ENCODE measurements at places on chromosomes 6 and 20.

DNA sequence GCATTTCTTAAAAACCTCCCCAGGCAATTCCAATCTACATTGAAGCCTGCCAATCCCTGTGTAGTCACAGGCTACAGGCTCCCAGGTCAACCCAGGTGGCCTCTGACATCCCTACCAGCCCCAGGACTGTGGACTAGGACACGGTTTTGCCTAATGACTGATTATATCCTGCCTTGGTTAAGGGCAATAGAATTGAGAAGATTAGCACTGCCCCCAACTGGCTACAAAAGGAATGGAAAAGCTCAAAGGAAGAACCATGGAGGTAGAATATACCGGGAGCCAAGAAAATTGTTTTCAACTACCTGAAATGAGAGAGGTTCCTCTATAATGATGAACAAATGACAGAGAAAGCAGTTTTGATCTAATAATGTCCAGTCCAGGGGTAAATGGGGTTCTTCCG, 421.1 kb upstream of the AGPAT4 start:
- no peak for DNase-seq
- H3K4me1 ChIP-seq = no peaks in the 10 kb centered on the region
- no peaks in the 10 kb centered on the region for H3K27me3 ChIP-seq

- no peak for DNase-seq
- no peak overlapping the region for H3K27ac ChIP-seq
- H3K36me3 ChIP-seq = no peaks in the 10 kb centered on the region
- H3K4me1 ChIP-seq = no peaks in the 10 kb centered on the region
These were observed 39.6 kb downstream of the PDSS2 start for GRCh38 chr6:107419733-107420132.

GRCh38 chr6:5208471-5208971, 52.2 kb downstream of the LYRM4 start:
- no peak overlapping the region for H3K27ac ChIP-seq
- no peak overlapping the region for H3K4me3 ChIP-seq
- no peaks in the 10 kb centered on the region for H3K27me3 ChIP-seq
- peaks cover 28% of the 10 kb centered on the region for H3K4me1 ChIP-seq
- no peak for DNase-seq
- no peaks in the 10 kb centered on the region for H3K36me3 ChIP-seq

GRCh38 chr6:85275338-85275985, 174.4 kb upstream of the NT5E start:
- H3K27ac ChIP-seq = no peak overlapping the region
- no peaks in the 10 kb centered on the region for H3K27me3 ChIP-seq
- H3K4me3 ChIP-seq = no peak overlapping the region
- DNase-seq = no peak
- H3K36me3 ChIP-seq = no peaks in the 10 kb centered on the region

DNA sequence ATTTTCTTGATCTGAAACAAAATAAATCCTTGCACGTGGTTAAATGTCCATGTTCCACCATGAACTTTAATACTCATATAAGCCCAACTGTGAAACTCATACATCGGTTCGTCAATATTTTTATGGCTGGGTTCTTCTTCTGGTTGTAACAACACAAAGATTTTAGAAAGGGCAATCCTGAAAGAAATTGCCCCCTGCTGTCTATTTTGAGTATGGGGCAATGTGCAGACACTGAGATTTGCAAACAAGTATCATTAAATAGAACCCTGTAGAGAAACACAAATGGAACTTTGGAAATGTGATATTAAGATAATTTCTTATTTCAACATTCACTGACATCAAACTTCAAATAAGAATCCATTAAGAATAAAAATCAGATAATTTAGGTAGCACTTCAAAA, 80.2 kb upstream of the PHACTR1 start:
- no peaks in the 10 kb centered on the region for H3K4me1 ChIP-seq
- H3K27me3 ChIP-seq = no peaks in the 10 kb centered on the region
- H3K4me3 ChIP-seq = no peak overlapping the region
- no peaks in the 10 kb centered on the region for H3K36me3 ChIP-seq

DNA sequence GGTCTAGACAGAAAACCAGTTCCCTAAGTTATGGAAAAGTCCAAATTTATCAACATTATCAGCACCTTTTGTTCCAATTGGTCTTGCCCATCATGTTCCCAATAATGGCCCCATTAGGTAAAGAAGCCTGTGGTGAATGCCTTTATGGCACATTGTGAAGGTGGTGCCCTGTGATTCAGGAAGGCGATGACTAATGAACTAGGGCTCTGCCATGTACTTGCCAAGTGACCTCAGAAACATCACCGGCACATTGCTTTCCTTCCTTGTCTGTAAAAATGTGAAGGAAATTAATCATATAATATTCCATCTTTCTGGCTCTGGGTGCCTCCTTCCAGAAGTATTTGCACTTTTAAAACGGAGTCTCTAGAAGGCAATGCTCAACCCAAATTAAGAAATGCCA, 132.3 kb downstream of the UNC5CL start:
- peaks cover 8% of the 10 kb centered on the region for H3K4me1 ChIP-seq
- H3K36me3 ChIP-seq = no peaks in the 10 kb centered on the region
- peak overlapping the region; percentile 18 for H3K27ac ChIP-seq

DNA sequence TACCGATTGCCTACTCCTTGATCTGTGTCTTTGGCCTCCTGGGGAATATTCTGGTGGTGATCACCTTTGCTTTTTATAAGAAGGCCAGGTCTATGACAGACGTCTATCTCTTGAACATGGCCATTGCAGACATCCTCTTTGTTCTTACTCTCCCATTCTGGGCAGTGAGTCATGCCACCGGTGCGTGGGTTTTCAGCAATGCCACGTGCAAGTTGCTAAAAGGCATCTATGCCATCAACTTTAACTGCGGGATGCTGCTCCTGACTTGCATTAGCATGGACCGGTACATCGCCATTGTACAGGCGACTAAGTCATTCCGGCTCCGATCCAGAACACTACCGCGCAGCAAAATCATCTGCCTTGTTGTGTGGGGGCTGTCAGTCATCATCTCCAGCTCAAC, 13.5 kb downstream of the CCR6 start:
- no peak for DNase-seq
- H3K4me3 ChIP-seq = no peak overlapping the region
- no peaks in the 10 kb centered on the region for H3K4me1 ChIP-seq
- H3K36me3 ChIP-seq = no peaks in the 10 kb centered on the region
- peaks cover 6% of the 10 kb centered on the region for H3K27me3 ChIP-seq
- H3K27ac ChIP-seq = no peak overlapping the region

DNA sequence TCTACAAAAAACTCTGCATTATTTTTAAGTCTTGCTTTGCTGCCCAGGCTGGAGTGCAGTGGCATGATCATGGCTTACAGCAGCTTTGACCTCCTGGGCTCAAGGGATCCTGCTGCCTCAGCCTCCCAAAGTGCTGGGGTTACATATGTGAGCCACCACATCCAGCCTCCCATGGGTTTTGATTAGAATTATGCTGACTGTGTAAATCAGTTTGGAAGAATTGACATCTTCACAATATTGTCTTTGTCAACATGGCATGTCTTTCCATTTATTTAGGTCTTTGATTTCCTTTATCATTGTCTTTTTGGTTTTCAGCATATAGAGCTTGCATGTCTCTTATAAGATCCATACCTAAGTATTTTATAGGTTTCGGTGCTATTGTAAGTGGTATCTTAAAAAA, 13.2 kb upstream of the APCDD1L start:
- H3K27ac ChIP-seq = no peak overlapping the region
- H3K4me3 ChIP-seq = no peak overlapping the region
- no peak for DNase-seq

- DNase-seq = no peak
- no peaks in the 10 kb centered on the region for H3K4me1 ChIP-seq
- no peak overlapping the region for H3K4me3 ChIP-seq
These were observed 332.6 kb upstream of the TBX18 start for GRCh38 chr6:85096976-85097375.

DNA sequence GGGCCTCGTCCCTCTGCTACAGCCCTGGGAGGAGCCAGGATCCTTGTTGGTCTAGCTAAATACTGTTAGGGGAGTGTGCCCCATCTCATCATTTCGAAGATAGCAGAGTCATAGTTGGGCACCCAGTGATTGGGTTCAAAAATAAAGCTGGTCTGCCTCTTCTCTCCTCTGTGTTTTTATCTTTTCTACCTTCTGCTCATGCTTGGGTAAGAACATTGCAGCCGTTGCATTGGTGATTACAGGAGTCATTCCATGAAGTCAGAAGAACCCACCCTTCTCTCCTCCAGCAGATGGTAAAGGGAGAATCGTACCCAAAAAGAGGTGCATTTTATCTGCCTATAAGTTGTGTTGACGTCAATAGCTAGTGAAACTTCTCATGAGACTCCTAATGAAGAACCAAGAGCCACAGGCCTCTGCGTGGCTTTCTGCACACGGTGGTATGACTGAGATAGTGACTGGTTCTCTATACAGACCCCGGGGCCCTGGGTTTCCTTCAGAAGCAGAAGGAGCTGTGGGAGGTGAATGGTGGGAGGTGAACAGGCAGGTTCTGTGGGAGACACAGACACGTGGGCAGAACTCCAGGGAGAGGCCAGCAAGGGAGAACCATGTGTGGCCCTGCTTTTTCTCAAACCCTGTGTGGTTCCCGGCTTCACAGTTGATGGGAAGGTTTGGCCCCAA, 5.7 kb upstream of the FAM209A start:
- peaks cover 65% of the 10 kb centered on the region for H3K36me3 ChIP-seq
- no peak overlapping the region for H3K4me3 ChIP-seq
- no peaks in the 10 kb centered on the region for H3K4me1 ChIP-seq
- DNase-seq = peak; percentile 67
- no peak overlapping the region for H3K27ac ChIP-seq
- H3K27me3 ChIP-seq = no peaks in the 10 kb centered on the region

DNA sequence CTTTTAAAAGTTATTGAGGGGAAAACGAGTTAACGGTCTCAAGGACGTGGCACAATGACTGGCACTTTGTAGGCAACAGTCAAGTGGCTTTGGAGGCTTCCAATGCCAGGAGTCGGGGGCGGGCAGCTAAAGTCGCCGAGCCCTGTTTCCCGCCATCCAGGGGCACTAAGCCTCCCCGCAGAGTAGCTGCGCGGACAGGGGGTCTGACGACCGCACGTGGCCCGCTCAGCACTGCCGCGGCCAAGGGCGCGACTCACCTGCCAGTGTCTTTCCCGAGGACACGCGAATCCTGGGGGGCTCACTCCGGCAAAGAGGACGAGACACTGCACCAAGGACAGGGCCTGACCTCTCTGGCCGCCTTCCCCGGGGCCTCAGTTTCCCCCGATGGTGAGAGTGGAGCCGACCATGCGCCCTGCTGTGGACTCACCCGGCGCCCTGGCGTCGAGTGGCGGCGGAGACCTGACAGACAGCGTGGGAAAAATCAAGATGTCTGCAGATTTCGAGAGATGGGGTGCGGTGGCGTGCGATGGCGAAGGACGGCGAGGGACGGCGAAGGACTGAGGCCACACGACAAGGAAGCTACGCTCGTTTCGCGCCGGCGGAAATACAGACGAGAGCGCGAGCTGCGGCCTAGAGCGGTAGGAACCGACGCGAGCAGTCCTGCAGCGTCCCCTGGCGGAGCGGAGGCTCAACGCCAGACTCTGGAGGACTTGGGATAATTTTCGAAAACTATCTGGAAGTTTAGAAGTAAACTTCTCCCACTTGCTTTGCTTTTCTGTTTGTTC, at the start of gene SNHG17:
Gene SNHG17 (minus strand): TSS at position 559 of the 785 bp plus-strand sequence.
- H3K36me3 ChIP-seq = peaks cover 37% of the 10 kb centered on the region
- H3K27ac ChIP-seq = peak within 1 kb of the TSS; percentile 89
- H3K27me3 ChIP-seq = peaks cover 2% of the 10 kb centered on the region
- peaks cover 29% of the 10 kb centered on the region for H3K4me1 ChIP-seq

GRCh38 chr6:108736832-108737231, 111.4 kb upstream of the ARMC2 start:
- H3K4me3 ChIP-seq = no peak overlapping the region
- peak overlapping the region; percentile 16 for H3K27ac ChIP-seq
- DNase-seq = peak; percentile 54
- no peaks in the 10 kb centered on the region for H3K27me3 ChIP-seq

DNA sequence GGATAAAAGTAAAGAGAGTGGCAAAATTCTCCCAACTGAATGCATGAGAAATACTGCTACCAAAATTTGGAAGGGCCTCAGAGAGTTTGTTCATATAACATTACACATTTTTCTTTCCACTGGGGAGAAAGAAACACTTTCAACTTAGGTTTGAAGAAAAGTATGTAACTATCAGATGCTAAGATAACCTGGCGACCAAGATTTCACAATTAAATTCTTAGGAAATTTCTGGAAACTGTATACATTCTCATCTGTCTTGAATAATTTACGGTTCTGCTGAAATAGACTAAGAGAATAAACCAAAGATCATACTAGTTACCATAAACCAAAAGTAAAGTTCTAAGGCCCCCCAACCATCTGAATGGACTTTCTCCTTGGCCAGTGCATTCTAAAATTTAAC, 413.0 kb upstream of the RUNX2 start:
- H3K27me3 ChIP-seq = no peaks in the 10 kb centered on the region
- H3K27ac ChIP-seq = no peak overlapping the region
- no peak overlapping the region for H3K4me3 ChIP-seq
- H3K4me1 ChIP-seq = no peaks in the 10 kb centered on the region
- H3K36me3 ChIP-seq = no peaks in the 10 kb centered on the region

- H3K4me1 ChIP-seq = peaks cover 13% of the 10 kb centered on the region
- no peak for DNase-seq
- no peak overlapping the region for H3K4me3 ChIP-seq
- no peak overlapping the region for H3K27ac ChIP-seq
- peaks cover 16% of the 10 kb centered on the region for H3K27me3 ChIP-seq
These were observed 72.6 kb upstream of the DUSP22 start for GRCh38 chr6:219641-220198.

GRCh38 chr6:110617057-110617456, 140.6 kb upstream of the SLC22A16 start:
- no peak overlapping the region for H3K4me3 ChIP-seq
- peaks cover 42% of the 10 kb centered on the region for H3K36me3 ChIP-seq
- no peaks in the 10 kb centered on the region for H3K27me3 ChIP-seq
- H3K27ac ChIP-seq = no peak overlapping the region
- no peak for DNase-seq

DNA sequence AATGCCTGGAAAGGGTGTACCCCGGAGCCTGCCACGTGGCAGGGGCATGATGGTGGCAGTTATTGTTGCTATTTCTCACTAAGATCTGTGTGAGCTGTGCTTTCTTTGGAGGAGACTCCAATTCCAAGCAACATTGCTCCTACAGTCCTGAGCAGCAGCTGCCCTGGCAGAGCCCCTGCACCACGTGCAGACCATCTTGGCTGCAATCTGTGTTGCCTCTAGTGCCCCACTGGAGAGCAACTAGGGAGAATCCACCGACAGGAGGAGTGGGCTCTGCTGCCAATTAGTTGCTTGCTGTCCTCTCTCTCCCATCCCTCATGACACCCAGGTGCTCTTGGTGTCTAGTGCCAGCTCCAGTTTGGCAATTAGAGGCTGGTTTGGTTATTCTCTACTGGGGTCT, 116.0 kb downstream of the PXDC1 start:
- H3K27ac ChIP-seq = no peak overlapping the region
- no peaks in the 10 kb centered on the region for H3K36me3 ChIP-seq
- H3K27me3 ChIP-seq = no peaks in the 10 kb centered on the region
- no peaks in the 10 kb centered on the region for H3K4me1 ChIP-seq
- no peak for DNase-seq
- H3K4me3 ChIP-seq = no peak overlapping the region

Data from suprapubic skin (tissue), 4 donors.